Mesenteric fat pad (tissue), 1 donor: ENCODE measurements at places on chromosomes 1 and 21. TPM values are rescaled to one million over a fixed set of nuclear protein-coding genes. Genes with fewer than 3 reads are reported as not detected.

DNA sequence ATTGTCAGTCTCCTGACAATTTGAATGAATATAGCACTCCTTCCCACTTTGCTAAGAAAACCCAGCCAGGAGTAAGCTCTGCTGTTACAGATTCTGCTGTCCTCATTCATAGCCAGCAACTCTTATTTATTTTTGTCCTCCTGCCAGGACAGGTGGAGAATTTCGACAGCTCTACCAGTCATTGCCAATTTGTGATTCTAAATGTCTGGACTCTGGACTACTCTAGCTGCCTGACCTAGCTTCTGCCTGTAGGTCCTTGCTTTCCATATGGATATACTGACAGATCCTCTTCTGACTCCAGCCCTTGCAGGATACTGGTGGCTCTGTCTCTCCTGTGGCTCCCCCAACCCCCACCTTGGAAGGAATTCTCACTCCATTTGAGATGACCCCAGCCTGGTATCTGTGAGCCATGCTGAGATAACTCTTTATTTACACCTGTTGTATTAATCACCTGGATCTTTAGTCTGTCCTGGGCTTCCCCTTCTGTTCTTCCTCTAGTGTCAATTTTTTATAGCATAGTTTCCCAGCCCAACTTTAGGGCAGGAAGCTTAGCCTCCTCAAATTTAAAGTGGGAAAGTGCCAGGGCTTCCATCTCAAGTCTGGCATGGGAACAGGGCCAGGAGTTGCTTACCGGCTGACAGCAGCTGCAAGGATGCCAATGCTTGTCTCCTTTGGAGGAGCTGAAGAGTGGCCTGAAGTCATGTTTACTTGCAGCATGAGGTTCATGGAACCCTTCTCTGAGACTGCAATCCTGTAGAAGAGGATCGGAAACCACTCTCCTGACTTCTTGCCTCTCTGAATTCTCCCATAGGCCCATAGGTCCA is 6.7 kb downstream of the PM20D1 start:
- DNase-seq, result no peak

Gene C1orf87
- total RNA-seq, result not detected

DNA sequence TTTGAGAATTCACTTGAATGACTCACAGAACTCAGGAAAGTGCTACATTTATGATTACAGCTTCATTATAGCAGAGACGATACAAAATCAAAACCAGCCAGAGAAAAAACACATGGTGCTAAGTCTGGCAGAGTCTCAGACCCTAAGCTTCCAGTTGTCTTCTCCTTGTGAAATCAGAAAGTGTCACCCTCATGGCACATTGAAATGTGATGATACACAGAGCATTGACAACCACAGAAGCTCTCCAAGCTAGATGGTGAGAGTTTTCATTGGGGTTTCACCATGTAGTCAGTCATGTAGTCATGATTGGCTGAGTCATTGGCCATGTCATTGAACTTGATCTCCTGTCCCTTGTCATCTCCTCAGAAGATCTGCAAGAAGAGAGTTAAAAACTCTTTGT is 526.6 kb downstream of the MRPL39 start:
- no peak for DNase-seq

DNA sequence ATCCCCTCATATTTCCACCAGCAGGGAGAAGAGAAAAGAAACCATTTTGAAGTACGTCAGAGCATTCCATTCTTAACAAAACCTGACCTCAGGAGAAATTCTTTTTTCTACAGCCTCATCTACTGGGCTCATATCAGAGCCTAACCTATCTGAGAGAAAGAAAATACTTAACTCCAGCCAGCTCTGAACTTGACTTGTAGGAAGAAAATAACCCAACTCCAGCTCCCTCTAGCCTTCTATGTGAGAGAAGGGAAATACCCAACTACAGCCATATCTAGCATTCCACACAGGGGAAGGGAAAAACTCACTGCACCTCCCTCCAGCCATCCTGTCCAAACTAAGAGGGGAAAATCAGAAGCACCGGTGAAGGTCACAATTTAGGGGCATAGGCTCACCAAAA is 57.7 kb downstream of the SPATA6 start:
- no peak for DNase-seq

GRCh38 chr21:46455575-46456385 is 2.9 kb upstream of the DIP2A start:
- peak; percentile 37 for DNase-seq

Gene SPRR2E
- not detected for total RNA-seq

DNA sequence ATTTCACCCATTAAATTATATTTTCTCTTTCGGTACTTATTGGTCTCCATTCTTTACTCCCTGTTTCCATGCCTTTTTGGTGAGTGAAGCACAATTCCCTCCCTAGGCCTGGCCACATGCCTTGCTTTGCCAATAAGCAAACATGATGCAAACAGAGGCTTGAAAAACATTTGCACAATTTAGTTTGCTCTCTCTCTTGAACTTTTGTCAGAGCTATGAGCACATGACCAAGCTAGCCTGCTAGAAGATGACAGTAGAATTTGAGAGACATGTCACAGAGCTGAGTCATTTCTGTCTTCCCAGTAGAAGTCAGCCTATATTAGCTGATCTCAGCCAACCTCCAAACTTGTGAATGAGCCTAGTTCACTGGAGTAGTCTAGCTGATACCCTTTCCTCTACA is 24.6 kb downstream of the ANGPTL3 start:
- no peak for DNase-seq

GRCh38 chr21:46457801-46458314 is 833 bp upstream of the DIP2A start:
- DNase-seq, result peak; percentile 89

GRCh38 chr1:192620071-192620635 is 15.8 kb upstream of the RGS13 start:
- DNase-seq, result no peak

DNA sequence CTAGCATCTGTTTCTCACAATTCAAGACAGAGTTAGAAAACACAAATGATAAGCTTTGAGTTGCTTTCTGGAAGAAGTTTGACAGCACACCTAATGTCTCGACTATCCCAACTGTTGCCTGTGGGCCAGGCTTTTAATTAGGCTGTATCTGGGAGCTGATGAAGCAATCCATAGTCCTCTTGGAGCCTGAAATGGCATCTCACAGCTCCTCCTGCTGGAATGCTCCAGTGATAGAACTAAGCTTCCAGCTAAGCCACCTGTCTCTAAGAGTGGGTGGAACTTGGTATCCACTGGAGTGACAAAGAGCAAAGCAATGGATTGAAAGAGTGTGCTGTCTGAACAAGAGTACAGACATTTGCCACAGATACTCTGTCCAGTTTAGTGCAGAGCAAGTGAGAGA is 605.3 kb upstream of the NR5A2 start:
- no peak for DNase-seq
